ENCODE measurements at places on chromosomes 6 and 20.
A peak's percentile ranks its signal among the peaks of the same experiment; 100 is the strongest.

GRCh38 chr6:3226481-3227362 lies 731 bp downstream of the TUBB2B start:
- DNase-seq: no peak

GRCh38 chr6:167898673-167899311 lies 72.1 kb downstream of the AFDN start:
- no peak for DNase-seq

DNA sequence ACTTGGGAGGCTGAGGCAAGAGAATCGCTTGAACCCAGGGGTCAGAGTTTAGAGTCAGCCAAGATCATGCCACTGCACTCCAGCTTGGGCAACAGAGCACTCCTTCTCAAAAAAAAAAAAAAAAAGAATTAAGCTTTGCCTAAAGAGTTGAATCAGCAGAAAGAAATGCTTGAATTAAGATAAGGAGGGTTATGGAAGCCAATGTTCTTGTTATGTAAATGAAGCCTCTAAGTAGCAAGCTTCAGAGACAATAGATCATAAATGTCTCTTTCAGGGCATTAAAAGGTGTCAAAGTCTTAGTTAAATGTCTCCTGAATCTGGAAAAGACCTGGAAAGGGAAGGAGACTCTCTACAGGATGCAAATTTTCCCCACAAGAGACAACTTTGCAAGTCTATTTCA lies 69.7 kb upstream of the FAM83B start:
- DNase-seq: no peak

- no peak for DNase-seq
Measured at GRCh38 chr6:74731931-74732330, 473.9 kb downstream of the COL12A1 start.

DNA sequence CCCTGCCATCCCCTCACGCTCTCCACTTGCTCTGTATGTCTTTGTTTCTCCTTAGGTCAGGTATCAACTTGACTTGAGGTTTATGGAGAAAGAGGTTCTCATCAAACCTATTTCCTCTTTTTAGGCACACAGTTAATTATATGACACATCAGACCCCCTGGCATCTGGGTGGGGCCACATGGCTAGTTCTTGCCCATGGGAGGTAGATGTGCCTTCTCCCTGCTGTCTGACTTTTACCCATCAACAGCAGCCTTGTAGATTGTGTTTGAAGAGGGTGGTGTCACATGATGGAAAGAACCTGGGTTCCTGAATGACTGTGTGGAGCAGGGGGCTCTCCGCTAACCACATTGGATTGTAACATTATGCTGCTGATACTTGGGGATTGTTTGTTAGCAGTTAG lies 7.2 kb upstream of the UQCC2 start:
- DNase-seq: no peak

- DNase-seq: no peak
Measured at GRCh38 chr6:151100326-151100725, 139.4 kb upstream of the AKAP12 start.

- DNase-seq: peak; percentile 96
Measured at GRCh38 chr6:42890311-42891198, 11.1 kb downstream of the RPL7L1 start.

DNA sequence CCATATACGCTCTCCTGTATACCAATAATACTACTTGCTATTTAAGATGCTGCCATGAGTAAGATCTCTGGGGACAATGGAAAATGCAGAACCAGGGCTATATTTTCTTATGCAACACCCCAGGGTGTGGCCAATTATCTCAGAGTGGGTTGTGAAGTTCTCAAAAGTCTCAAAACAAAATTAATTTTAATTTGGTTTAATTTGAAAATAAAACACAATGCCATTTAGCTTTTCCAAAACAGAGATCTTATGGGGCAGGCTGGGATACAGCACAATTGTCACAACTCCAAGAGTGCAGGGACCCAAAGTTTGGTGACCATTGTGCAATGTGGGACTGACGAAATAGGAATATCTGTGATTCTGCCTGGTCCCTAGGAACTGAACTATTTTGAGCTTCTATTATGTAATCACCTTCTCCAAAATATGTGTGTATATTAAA lies 43.1 kb downstream of the MBOAT1 start:
- DNase-seq: no peak

- DNase-seq: no peak
Measured at GRCh38 chr20:57627339-57627738, 7.1 kb upstream of the ZBP1 start.

GRCh38 chr6:136086686-136087085 lies 163.4 kb downstream of the MTFR2 start:
- no peak for DNase-seq

DNA sequence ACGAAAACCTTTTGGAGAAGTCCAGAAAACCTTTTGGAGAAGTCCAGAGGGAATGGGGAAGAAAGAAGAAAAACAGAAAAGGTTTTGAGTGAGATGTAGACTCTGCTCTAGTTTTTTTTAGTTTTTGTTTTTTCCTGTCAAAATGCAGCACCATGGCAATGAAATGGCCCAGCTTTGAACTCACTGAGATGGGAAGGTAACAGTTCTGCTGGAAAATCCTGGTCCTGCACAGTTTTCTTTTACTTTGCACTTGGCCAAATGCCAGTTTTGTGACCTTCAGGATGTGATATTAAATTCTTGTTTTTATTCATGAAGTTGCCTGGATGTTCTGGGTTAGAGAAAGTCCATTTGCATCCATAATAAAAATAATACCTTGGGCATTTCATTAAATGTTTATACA lies 145.7 kb downstream of the CFAP61 start:
- no peak for DNase-seq

DNA sequence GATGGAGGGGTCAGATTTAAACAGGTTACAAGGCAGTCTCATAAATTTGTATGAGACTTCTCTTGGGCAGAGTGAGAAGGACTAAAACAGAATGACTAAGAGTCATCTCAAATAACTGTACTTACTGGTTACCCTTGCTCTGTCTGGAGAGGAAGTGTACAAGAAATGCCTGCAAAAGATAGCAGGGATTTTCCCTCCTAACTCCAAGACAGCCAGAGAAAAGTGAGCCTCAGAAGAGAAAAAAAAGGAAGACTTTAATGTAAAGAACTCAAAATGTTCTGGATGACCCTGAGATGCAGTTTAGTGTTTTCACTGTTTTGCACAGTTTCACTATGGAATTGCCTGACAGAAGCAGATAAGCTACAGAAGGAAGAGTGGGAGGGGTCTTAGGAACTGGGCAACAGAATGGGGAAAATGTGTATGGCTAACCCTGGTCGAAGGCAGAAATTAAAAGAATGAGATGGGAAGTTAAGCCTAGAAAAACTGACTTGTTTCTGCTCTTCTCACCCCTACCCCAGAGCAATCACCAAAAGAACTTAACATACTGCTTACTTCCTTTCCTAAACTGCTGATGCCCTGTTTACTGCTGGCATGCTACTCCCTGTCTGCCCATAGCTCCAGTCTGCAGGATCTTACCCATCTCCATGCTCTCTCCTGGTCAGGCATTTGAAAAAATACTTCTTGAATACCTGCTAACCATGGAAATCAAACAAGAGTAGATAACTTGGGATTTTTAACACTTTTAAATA lies 98.1 kb upstream of the MARCKS start:
- DNase-seq: no peak

DNA sequence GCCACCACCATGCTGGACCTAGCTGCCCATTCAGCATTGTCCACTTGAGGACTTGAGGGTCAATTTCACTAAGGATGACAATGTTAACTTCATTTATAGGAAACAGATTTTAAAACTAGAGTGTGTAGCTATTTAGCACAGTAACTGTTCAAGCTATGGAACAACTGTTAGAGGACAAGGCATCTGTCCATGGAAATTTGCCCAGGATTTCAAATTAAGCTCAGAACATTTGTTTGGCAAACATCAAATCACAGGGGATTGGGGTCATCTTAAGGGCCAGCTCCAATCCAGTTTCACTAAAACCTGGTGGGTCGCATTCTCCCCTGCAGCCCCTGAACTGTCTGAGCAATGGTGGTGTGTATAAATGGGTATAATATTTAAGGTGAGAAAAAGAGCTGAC lies 35.1 kb downstream of the PM20D2 start:
- no peak for DNase-seq

DNA sequence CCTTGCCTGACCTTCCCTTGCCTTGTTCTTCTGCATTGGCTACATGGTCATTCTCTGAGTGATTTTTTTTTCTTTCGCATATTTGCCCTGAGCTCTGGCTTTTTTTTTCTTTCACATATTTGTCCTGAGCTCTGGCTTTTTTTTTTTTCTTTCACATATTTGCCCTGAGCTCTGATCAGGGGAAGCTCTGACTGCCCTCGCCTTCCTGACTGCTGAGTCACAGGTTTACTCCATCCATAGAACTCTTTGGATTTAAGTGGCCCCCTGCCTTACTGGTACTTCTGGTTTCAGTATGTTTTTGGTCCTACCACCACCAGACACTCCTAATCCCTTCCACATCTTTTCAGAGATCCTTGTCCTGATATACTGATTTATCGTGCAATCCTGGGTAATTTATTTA lies 201.1 kb downstream of the OGFRL1 start:
- no peak for DNase-seq

DNA sequence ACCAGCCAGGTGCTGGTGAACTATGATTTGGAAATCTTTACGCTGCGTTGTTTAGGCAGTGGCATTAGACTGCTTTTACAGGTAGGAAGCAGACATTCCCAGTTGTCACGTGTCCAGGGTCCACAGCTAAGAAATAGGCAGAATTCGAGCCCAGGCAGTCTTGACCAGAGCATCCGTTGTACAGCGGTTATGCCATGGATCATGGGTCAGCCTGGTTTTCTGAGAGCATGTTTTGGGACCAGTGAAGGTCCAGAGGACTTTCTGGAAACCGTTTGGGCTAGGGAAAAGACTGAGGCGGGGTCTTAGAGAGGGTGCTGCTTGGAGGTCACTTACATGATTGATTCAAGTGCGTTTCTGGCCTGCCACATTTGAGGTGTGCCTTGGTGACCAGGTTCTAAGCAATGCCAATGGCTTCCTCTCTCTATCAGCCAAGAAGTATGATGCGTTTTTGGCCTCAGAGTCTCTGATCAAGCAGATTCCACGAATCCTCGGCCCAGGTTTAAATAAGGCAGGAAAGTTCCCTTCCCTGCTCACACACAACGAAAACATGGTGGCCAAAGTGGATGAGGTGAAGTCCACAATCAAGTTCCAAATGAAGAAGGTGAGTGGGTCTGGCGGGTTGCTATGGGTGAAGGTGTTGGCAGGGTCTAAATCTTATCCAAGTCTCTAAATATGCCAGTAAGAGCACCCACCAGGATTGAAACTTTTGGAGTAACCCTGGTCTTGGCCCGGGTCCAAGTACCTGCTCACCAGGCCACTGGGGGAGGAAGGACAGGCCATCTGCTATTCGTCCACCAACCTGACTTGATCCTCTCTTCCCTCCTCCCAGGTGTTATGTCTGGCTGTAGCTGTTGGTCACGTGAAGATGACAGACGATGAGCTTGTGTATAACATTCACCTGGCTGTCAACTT lies 1.8 kb downstream of the RPL10A start:
- peak; percentile 43 for DNase-seq

- no peak for DNase-seq
Measured at GRCh38 chr6:140546640-140547039, 1172.2 kb upstream of the CITED2 start.

GRCh38 chr6:75292555-75292954 lies 8.0 kb upstream of the TMEM30A start:
- DNase-seq: no peak

DNA sequence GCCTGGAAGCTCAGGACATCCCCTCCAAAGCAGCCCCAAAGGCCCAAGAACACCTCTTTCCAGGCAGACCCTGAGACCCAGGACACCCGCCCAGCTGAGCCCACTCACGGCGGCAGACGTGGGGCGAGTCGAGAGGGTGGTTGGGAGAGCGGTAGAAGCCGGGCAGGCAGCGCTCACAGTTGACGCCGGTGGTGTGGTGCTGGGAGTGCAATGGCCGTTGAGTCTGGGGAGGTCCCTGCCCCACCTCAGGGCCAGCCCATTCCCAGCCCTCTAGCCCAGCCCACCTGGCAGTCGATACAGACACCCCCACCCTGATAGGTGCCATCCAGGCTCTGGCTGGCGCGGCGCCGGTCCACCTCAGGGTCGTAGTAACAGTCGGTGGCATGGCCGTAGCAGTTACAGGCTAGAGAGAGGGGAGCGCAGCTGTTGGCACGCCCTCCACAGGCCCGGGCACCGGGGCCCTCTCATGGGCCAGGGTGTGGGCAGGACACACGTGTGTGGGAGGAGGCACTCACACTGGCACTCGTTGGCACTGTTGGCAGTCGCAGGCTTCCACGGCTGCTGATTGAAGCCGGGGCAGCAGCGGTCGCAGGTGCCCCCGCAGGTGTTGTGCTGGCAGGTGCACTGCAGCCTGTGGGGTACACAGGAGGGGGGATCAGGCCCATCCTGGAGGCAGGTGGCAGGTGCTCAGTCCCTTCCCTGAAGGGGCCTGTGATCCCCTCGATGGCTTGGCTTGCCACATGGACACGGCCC lies 20.5 kb downstream of the LAMA5 start:
- no peak for DNase-seq

All from NCI-H510A (cell line).